GM12878 (cell line): ENCODE measurements at places on chromosomes 12 and 14.

DNA sequence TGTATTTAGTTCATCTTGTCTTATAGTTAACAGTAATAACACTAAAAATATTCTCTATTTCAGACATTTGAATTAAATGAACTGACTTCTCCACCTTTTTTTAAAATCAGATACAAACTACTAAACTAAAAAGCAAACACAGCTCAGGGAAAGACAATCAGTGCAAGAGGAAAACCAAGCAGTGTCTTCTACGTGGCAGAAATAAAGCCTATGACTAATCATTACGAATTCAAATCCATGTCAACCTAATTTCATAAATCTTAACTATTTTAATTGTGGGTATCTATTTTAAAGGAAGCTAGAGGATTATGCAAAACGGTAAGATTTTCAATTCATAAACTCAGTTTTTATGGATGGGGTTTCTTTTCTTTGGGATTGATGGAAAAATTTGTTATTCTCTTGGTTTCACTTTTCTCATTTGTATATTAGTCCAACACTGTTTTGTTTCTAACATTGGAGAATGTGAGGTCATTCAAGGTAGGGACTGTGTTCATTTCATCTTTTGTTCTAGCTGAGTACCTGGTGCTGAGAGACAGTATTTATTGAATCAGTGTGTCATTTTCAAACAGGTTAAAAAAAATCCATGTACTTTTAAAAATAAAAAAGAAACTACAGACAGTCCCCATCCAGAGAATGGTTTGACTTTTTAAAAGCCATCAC is 12.8 kb upstream of the PALS1 start:
- no peak for DNase-seq

GRCh38 chr12:12717586-12718380 is 615 bp downstream of the CDKN1B start:
- no peak for DNase-seq

DNA sequence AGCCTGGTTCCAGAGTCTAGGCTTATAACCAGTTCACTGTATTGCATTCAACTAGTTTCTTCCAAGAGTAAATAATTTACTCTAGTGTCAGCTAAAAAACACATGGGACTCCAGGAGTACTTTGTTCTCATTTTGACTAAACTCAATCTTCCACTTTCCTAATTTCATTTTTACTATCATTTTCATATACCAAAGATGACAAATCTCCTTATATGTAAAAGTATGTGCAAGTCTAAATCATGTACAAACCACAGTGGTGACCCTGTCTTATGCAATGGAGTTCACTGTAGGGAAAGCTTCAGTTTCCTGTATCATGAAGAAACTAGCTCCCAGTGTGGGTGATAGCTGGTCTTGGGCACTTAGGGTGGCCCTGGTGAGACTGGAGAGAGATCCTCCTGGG is 151.6 kb downstream of the HELB start:
- no peak for DNase-seq

GRCh38 chr12:94379479-94380113 is 80.1 kb downstream of the CEP83 start:
- no peak for DNase-seq

DNA sequence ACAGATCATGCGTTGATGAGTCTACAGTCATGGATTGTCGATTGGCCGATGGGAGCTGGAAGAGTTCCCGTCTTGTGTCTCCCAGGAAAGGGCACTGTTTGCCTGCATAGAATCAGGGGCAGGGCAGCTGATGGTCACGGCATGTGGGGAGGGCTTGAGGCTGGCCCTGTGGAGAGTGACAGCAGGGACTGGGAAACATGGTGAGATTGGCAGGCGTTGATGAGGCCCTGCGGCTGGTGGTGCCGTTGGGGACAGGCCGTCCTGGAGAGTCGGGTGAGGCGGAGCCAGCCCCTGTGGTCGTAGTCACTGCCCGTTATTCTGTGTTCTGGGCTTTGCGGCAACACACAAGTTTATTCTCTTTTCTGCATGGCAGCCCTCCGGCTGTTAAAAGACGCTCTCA is 52.9 kb downstream of the TECPR2 start:
- DNase-seq: no peak

- DNase-seq: no peak
Observed at GRCh38 chr14:68135566-68135965, 316.0 kb downstream of the RAD51B start.

GRCh38 chr12:24012528-24012927 is 63.1 kb upstream of the SOX5 start:
- DNase-seq: no peak

- no peak for DNase-seq
Observed at GRCh38 chr14:104895786-104896661, 28.7 kb upstream of the PLD4 start.

DNA sequence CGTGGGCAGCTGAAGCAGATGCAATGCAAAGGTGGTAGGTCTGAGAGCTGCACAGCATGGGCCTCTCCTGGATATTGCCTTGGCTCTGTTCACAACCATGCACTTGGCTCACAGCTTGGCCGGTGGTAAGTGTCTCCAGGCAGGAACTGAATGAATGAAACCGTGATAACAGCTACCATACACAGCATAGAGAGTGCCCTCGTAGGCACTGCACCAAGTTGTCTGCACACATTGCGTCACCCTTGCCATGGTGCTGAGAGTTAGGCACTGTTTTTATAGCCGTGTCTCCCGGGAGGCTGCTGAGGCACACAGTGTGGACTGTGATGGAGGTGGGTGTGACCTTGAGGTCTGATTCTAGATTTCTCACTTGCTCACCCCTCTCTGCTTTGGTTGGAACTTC is 157.6 kb upstream of the VASH1 start:
- DNase-seq: no peak

DNA sequence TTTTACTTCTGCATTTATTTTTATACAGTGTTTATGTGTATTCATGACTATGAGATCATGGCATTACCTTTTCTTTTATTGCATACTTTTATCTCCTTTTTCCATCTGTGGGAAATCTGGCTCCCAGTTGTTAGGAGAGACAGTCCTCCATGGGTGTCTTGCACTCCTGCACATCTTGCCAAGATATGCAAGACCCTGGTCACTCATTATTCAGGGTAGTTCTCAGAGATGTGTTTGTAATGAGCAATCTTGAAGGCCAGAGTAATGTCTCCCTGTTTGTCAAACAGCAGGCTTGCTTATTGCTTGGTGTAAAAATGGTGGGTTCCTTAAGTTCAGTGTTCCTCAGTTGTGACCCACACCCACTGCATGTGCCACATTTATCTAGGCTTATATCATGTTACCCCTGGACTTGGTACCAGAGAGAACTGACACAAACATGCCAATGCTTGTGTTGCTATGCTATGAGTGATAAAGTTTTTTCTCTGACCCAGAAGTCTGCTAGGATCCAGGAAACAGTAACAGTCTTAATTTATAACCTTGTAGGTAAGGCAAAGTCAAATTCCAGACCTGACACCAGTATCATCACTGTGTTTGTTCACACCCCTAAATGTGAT is 36.8 kb downstream of the PPHLN1 start:
- DNase-seq: no peak

GRCh38 chr12:27462151-27462694 is 15.7 kb downstream of the SMCO2 start:
- no peak for DNase-seq

DNA sequence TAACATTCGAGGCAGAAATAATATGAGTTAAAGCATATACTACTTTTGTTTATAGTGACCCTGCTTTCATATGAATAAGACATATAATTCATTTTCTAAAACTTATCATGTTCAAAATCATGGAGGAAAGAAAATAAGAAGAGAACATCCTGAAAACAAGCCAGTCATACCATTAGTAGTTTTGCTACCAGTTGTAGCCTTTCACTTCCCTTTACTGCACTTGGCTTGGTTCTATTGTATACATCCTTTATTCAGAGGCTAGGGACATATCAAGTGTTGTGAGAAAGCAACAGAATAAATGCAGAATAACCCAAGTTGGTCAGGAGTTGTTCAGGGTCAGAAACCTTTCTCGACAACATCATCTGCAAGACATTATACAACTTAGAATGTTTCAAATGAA is 598.7 kb downstream of the SOX5 start:
- no peak for DNase-seq

DNA sequence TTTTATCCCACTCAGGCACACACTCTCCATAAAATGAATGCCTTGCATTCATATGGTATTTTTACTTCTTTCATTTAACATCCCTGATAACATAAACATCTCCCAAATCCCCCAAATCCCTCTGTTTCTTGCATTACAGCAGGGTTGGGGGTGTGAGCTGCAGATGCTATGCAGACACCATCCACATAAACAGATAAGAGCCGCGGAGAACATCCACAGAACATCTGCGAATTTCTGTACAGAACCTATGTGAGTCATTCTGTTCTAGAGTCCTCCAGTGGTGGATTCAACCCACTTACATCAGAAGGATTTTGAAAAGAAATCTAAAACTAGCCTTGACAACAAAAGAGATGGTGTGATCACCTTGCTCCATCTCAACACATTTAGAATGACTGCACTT is 20.3 kb downstream of the FBLN5 start:
- DNase-seq: no peak

- no peak for DNase-seq
Observed at GRCh38 chr14:39433452-39433813, 1.2 kb upstream of the FBXO33 start.

GRCh38 chr12:1644534-1645438 is 15.8 kb downstream of the WNT5B start:
- DNase-seq: no peak

DNA sequence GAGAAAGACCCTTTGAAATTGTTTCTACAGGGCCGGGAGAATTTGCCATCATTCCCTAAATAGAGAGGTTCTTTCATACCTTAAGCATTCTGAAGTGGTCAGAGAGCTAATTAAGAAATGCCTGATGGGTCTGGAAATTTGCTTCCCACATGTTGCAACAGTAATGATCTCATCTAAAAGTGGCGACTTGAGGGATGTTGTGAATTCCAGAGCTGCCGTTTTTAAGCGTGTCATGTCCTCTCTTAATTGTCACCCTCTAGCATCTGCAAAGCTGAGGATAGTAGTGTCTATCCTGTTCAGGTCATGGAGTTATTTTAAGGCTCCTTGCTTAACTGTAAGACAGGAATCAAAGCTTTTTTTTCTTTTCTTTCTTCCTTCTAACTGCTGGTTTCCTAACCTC is 60.4 kb downstream of the FOS start:
- no peak for DNase-seq

- no peak for DNase-seq
Observed at GRCh38 chr12:31531893-31532292, 59.0 kb downstream of the DENND5B start.

- DNase-seq: no peak
Observed at GRCh38 chr12:30188602-30189326, 405.0 kb upstream of the TMTC1 start.

- no peak for DNase-seq
Observed at GRCh38 chr14:52314595-52315354, 663 bp downstream of the PTGER2 start.

DNA sequence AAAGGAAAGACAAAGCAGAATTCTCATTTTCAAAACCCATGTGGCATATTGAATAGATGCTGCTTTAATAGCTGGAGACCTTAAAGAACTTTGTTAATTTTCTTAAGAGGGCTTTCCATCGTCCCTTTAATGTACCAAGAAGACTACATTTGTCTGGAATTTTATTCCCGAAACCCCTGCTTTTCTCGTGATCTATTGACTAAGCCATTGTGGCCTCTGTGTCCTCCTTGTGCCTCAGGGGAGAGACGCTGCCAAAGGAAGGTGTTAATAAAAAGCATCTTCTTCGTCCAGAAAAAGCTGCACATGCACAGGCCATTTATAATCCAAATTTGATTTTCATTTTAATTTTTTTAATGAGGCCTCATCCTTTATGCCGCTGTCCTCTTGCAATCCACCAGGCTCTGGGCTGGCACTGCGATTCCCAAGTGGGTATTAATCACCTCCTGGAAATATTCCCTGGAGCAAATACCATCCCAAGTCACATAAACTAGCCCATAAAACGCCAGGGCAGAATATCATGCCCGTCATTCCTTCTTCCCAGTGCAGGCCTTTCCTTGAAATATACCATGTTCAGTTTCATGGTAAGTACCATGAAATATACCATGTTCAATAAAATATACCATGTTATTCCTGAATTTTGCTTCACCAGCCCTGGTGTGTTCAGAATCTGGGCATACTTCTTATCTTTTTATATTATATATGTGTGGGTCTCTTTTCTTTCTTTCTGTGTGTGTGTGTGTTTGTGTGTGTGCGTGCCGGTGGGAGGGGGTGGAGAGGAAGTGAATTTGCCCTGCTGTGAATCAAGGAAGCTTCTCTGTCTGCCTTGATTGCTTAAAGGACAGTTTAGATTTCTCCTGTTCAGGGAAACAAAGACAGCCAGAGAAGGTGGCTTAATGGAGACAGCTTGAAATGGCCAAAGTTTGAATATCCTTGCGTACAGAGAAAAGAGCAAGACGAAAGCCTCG is 147.6 kb downstream of the PHETA1 start:
- no peak for DNase-seq

DNA sequence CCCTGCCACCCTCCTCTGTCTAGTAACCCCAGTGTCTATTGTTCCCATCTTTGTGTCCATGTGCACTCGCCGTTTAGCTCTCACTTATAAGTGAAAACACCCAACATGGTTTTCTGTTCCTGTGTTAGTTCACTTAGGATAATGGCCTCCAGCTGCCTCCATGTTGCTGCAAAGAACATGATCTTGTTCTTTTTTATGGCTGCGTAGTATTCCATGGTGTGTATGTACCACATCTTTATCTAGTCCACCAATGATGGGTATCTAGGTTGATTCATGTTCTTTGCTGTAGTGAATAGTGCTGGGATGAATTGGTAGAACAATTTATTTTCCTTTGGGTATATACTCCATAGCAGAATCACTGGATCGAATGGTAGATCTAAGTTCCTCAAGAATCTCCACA is 51.0 kb upstream of the RFLNA start:
- DNase-seq: no peak

DNA sequence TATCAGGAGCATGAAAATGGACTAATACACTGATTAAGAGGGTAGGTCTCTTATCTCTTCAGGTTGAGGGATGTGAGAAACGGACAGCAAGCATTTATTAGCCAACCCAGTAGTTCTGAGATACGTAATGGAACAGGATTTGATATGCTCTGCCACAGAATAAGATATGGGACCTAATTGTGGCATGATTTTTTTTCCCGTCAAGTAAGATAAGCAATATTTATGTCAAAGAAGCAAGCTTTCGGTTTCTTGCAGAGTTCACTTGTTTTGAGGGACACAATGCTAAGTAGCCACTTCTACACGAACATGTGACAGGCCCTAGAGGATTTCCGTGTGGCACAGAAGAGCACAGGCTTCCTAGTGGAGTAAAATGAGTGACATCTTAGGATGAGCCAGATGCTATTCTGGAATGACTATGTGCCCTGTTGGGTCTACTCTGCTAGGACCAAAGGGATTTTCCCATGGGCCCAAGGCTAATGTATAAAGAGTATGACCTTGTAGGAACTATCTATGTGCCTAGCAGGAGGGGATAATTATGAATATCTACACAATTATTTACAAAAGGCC is 57.9 kb downstream of the SLC38A1 start:
- no peak for DNase-seq
